Right renal pelvis (tissue), 4 donors: ENCODE measurements at places on chromosomes 1 and 21. TPM values are rescaled to one million over a fixed set of nuclear protein-coding genes. Genes with fewer than 3 reads are reported as not detected.

- no peak for DNase-seq
Observed at GRCh38 chr21:39012326-39013230, 170.7 kb downstream of the PSMG1 start.

GRCh38 chr1:55542901-55543504 is 327.8 kb upstream of the USP24 start:
- DNase-seq: no peak

DNA sequence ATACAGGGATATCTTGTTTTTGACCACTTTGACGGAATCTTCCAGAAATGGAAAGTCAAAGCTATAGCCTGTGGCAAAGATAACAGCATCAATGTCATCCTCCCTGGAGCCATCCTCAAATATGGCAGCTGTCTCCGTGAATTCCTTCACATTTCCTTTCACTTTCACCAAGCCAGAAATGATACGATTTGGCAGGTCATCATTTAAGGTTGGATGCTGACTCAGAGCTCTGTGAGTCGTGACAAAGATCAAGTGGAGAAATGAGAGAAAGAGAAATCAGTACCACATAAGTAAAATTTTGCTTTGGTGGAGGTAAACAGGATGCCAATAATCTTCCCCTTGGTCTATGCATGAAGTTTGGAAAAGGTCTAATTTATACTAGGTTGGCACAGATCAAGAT is 23.9 kb downstream of the FMO5 start:
- DNase-seq: no peak

- no peak for DNase-seq
Observed at GRCh38 chr1:230365723-230366307, 60.3 kb downstream of the PGBD5 start.

DNA sequence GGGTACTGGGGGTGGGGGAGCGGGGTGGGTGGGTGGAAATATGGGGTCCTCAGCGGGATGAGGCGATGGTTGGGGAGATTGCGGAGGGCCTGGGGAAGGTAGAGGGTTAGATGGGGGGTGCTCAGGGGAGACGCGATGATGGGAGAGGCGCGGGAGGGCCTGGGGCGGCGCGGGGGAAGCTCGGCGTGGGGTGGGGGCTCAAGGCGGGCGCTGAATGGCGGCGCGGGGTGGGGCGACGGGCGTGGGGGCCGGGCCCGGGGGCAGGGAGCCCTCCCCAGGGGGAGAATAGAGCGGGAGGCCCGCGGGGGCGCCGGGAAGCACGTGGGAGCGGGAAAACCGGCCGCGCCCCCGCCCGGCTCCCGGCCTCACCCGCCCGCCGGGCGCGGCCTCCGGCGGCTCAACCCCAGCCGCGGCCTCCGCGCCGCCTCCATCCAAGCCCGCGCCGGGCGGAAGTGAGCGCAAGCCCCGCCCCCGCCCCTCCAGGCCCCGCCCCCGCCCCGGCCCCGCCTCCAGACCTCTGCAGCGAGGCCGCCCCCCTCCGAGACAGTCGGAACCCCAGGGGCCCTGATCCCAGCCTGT is at the start of gene FAAP20:
FAAP20 (minus strand) TSS at position 454 of the 579 bp plus-strand sequence; CDS start at position 431, 23 bp downstream.
- no peak for DNase-seq

GRCh38 chr1:94759188-94759587 is 61.0 kb upstream of the SLC44A3 start:
- no peak for DNase-seq

DNA sequence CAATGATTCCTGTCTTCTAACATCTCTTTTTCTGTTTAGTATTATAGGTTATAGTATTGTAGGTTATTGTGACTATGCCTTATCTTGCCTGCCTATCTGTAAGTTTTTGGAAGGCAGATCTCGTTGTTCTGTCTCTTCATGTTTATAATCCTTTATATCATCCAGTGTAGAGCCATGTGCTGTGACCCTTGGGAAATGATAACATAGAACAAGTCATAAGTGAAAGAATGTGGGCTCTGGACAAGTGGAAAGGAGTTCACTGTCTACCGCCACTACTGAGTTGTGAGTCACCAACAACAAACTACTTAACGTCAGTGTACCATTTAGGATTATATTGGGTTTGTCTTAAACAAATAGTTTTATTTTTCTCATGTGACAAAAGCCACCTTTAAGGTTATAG is 139.3 kb downstream of the LYPLAL1 start:
- DNase-seq: no peak

DNA sequence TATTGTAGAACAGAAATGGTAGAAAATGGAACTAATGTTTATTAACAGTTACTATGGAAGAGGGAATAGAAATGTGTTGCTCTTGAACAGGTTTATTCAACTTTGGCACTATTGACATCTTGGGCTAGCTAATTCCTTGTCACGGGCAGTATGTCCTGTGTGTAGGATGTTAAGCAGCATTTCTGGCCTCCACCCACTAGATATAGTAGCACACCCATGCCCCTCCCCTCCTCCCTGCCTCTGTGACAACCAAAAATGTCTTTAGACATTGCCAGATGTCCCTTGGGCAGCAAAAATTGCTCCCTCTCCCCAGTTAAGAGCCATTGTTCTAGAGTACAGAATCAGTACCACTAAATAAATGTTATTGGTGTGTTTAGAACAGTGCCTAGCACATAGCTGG is 91.4 kb upstream of the TPTE start:
- no peak for DNase-seq

DNA sequence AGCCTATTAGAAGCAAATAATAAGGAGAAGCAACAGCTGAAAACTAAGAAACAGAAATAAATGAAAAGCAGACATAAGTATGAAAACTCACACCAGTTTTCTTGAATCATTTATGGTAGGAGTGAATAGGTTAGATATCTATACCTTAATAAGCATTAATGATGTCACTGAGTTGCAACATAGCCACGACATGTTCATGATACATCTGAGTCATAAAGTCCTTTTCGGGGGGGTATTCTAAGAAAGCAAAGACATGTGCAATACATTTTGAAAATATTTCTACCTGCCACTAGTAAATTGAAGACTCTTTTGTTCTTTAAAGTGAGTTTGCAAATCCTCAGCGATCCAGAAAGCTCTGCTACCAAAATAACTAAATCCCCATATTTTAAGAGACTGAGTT is 7.2 kb downstream of the CD34 start:
- DNase-seq: no peak

DNA sequence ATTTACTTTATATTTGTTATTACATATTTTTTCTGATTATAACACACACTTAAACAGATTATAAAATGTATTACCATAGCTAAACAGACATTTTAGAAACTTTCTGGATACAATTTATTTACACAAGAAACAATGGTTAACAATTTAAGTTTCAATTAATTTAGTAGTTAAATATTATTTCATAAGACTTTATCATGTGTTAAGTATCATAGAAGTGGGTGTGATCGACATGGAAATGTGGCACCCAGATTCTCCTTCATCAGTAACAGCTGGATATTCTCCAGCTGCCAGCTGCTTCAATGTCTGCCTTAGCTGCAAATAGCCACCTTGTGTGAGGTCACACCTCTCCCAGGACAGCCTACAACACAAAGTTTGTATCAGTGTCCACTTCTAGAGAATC is 97.8 kb downstream of the KCNT2 start:
- no peak for DNase-seq

DNA sequence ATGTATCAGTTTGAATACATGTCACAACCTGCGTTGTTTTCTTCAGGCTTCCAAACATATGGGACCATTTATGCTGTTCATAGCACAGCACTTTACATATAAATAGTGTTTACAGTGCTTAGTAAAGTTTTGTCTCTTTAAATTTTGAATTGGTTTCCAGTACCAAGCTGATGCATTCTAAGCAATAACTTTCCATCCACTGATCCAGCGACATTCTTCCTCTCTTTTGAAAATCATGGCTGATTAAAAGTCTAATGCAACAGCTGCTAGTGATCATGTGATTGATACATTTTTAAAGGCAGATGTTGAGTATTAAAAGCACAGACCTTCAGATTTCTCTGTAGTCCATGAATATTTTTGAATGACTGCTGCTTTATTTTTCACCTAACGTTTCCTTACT is 154.9 kb downstream of the PTPRC start:
- no peak for DNase-seq

DNA sequence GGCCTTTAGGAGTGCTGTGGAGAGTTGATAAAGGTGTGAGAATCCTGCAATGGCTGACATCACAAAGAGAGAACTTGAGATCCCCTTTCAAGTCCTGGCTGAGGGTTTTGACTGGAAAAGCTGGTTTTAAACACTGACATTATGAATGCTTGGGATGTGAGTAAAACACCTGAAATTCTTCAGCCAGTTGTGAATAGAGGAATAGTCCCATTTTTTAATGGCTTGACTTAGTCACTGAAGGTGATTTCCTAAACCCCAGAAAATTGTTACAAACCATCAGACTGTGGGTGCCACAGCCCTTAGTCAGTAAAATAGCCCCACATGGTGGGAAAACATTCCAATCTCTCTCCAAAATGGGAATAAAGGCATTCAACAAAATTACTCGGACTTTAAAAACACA is 107.7 kb upstream of the LMO4 start:
- no peak for DNase-seq

The KCNE1 gene
- polyA plus RNA-seq: 0.96 TPM

The LDLRAD2 gene
- 5.3 TPM for polyA plus RNA-seq
